Naive thymus-derived CD8-positive, alpha-beta T cell (primary cell): ENCODE measurements at places on chromosomes 2 and 18.
A peak's percentile ranks its signal among the peaks of the same experiment; 100 is the strongest.

- peak; percentile 39 for DNase-seq
- H3K27ac ChIP-seq, result peak overlapping the region; percentile 88
- H3K36me3 ChIP-seq, result peaks cover 4% of the 10 kb centered on the region
- H3K4me1 ChIP-seq, result peaks cover 19% of the 10 kb centered on the region
- no peaks in the 10 kb centered on the region for H3K27me3 ChIP-seq
These were observed 21.7 kb downstream of the DDX18 start for GRCh38 chr2:117835990-117836760.

GRCh38 chr2:30216157-30216556 is 15.2 kb upstream of the LBH start:
- no peaks in the 10 kb centered on the region for H3K36me3 ChIP-seq
- H3K4me1 ChIP-seq, result peaks cover 21% of the 10 kb centered on the region
- no peaks in the 10 kb centered on the region for H3K27me3 ChIP-seq
- H3K27ac ChIP-seq, result no peak overlapping the region

GRCh38 chr2:36356990-36357846 is 1.6 kb downstream of the CRIM1 start:
- no peaks in the 10 kb centered on the region for H3K36me3 ChIP-seq
- peaks cover 21% of the 10 kb centered on the region for H3K4me1 ChIP-seq
- peak; percentile 31 for DNase-seq
- peak overlapping the region; percentile 91 for H3K4me3 ChIP-seq

DNA sequence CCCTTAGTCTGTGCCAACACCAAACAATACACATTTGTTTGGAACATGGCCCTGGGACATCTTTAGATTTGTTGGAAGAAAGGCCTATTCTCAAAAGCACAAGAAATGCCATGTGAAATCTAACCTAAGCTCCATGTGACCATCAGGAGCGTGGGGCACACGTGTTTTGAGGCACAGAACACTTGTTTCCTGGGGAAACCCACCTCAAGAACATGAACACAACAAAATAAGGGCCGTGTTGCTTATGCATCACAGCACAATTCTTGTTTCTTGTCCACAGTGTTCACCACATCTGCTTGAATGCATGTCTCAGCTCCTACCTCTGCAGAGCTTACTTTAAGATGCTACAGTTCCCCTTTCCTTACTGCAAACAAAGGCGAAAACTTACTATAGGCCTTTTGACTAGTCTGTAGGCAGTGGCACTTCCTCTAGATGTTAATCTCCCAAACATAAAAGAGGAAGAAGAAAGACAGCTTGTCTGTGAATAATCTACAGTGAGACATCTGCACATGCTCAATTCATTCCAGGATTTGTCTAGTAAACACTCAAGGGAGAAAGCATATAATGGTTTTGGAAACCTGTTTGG is 165.0 kb downstream of the ANKRD44 start:
- H3K4me3 ChIP-seq, result peak overlapping the region; percentile 78
- no peaks in the 10 kb centered on the region for H3K27me3 ChIP-seq
- H3K36me3 ChIP-seq, result peaks cover 13% of the 10 kb centered on the region
- peak overlapping the region; percentile 97 for H3K27ac ChIP-seq
- DNase-seq, result peak; percentile 16
- peaks cover 25% of the 10 kb centered on the region for H3K4me1 ChIP-seq

- no peaks in the 10 kb centered on the region for H3K36me3 ChIP-seq
- H3K27me3 ChIP-seq, result no peaks in the 10 kb centered on the region
- DNase-seq, result no peak
- H3K27ac ChIP-seq, result no peak overlapping the region
These were observed 112.5 kb upstream of the ODC1 start for GRCh38 chr2:10560626-10561025.

- H3K27ac ChIP-seq, result peak overlapping the region; percentile 68
- H3K36me3 ChIP-seq, result peaks cover 3% of the 10 kb centered on the region
- H3K4me1 ChIP-seq, result peaks cover 12% of the 10 kb centered on the region
- H3K27me3 ChIP-seq, result peaks cover 42% of the 10 kb centered on the region
These were observed 1.6 kb downstream of the MTCL1 start for GRCh38 chr18:8706791-8707555.
